ENCODE measurements at places on chromosomes 1 and 21. TPM values are rescaled to one million over a fixed set of nuclear protein-coding genes. Genes with fewer than 3 reads are reported as not detected.

TUFT1 gene
- total RNA-seq = 3.5 TPM

GRCh38 chr1:28126212-28126611, 37.8 kb upstream of the EYA3 start:
- H3K4me3 ChIP-seq = no peak overlapping the region
- no peaks in the 10 kb centered on the region for H3K27me3 ChIP-seq
- H3K36me3 ChIP-seq = no peaks in the 10 kb centered on the region

GRCh38 chr1:117828201-117828600, 101.2 kb downstream of the GDAP2 start:
- no peaks in the 10 kb centered on the region for H3K4me1 ChIP-seq
- no peaks in the 10 kb centered on the region for H3K27me3 ChIP-seq
- no peak overlapping the region for H3K27ac ChIP-seq
- H3K4me3 ChIP-seq = no peak overlapping the region

- H3K4me3 ChIP-seq = no peak overlapping the region
- H3K36me3 ChIP-seq = no peaks in the 10 kb centered on the region
- peaks cover 7% of the 10 kb centered on the region for H3K4me1 ChIP-seq
- H3K27ac ChIP-seq = no peak overlapping the region
Observed at GRCh38 chr1:50611675-50612074, 188.4 kb upstream of the DMRTA2 start.

- no peak overlapping the region for H3K4me3 ChIP-seq
- H3K27me3 ChIP-seq = no peaks in the 10 kb centered on the region
- no peaks in the 10 kb centered on the region for H3K36me3 ChIP-seq
- H3K4me1 ChIP-seq = no peaks in the 10 kb centered on the region
- H3K27ac ChIP-seq = no peak overlapping the region
- DNase-seq = no peak
Observed at GRCh38 chr1:174519844-174520243, 72.1 kb downstream of the GPR52 start.

DNA sequence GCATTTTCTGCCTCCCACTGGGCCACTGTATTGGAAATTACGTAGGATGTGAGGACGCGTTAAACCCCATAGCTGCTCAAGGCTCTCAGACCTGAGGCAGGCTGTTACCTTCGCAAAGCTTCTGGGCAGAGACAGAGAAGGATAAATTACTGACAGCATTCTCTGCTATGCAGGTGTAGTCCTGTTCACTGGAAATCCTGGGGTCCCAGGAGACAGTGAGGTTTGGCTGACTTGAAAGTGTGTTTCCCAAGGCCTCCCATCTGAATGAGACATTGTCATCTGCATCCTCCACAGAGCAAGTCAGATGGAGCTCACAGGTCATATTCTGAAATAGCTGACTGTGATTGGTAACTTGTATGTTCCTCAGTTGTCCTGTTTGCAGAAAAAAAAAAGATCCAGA, 32.0 kb downstream of the SLAMF6 start:
- no peak overlapping the region for H3K4me3 ChIP-seq
- no peak overlapping the region for H3K27ac ChIP-seq
- peaks cover 43% of the 10 kb centered on the region for H3K36me3 ChIP-seq
- peaks cover 7% of the 10 kb centered on the region for H3K4me1 ChIP-seq
- no peaks in the 10 kb centered on the region for H3K27me3 ChIP-seq

- H3K27me3 ChIP-seq = no peaks in the 10 kb centered on the region
- no peaks in the 10 kb centered on the region for H3K4me1 ChIP-seq
- H3K27ac ChIP-seq = no peak overlapping the region
- no peak for DNase-seq
- no peak overlapping the region for H3K4me3 ChIP-seq
- peaks cover 76% of the 10 kb centered on the region for H3K36me3 ChIP-seq
Observed at GRCh38 chr1:169867012-169867675, 26.6 kb downstream of the SCYL3 start.

- H3K27ac ChIP-seq = no peak overlapping the region
- DNase-seq = no peak
- H3K36me3 ChIP-seq = no peaks in the 10 kb centered on the region
- no peak overlapping the region for H3K4me3 ChIP-seq
Observed at GRCh38 chr21:41195311-41195710, 27.4 kb downstream of the BACE2 start.

TMEM240 gene
- 2.8 TPM for total RNA-seq

DNA sequence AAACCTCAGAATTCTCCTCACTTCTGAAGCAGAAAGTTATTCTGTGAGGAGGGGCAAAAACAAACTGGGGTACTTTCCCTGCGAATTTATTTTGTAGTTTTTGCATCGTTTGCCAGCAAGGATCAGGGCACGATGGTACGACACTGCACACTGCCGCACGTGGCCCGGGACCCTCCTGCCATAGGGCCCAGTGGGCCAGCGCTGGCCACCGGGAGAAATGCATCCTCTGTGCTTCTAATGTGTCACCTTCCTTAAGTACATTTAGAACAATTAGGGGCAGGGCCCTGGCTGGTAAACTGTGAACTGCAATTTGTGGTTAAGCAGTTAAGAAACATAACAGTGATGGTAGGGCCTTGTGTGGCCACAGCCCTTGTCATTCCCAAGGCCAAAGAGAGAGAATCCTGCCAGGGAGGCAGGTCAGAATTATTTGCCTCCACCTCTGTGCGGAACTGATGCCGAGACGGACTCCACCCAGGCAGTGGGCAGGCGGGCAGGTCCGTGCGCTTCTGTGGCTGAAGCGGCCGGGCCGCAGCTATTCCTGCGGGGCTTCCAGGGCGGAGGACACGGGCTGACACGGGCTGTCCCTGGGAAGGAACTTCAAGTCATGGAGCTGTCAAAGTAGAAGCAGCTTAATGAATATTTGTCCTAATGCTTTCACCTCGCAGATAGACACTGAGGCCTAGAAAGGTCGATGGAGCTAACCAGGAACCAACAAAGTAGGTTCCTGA, 12.5 kb downstream of the GPR137B start:
- peaks cover 25% of the 10 kb centered on the region for H3K4me1 ChIP-seq
- no peak overlapping the region for H3K27ac ChIP-seq
- H3K27me3 ChIP-seq = no peaks in the 10 kb centered on the region
- DNase-seq = no peak

NR1I3 gene
- total RNA-seq = not detected

- H3K27ac ChIP-seq = no peak overlapping the region
- H3K4me3 ChIP-seq = no peak overlapping the region
- H3K36me3 ChIP-seq = no peaks in the 10 kb centered on the region
- H3K27me3 ChIP-seq = peaks cover 9% of the 10 kb centered on the region
- H3K4me1 ChIP-seq = peaks cover 9% of the 10 kb centered on the region
Observed at GRCh38 chr1:30684881-30685795, 38.2 kb downstream of the MATN1 start.

DNA sequence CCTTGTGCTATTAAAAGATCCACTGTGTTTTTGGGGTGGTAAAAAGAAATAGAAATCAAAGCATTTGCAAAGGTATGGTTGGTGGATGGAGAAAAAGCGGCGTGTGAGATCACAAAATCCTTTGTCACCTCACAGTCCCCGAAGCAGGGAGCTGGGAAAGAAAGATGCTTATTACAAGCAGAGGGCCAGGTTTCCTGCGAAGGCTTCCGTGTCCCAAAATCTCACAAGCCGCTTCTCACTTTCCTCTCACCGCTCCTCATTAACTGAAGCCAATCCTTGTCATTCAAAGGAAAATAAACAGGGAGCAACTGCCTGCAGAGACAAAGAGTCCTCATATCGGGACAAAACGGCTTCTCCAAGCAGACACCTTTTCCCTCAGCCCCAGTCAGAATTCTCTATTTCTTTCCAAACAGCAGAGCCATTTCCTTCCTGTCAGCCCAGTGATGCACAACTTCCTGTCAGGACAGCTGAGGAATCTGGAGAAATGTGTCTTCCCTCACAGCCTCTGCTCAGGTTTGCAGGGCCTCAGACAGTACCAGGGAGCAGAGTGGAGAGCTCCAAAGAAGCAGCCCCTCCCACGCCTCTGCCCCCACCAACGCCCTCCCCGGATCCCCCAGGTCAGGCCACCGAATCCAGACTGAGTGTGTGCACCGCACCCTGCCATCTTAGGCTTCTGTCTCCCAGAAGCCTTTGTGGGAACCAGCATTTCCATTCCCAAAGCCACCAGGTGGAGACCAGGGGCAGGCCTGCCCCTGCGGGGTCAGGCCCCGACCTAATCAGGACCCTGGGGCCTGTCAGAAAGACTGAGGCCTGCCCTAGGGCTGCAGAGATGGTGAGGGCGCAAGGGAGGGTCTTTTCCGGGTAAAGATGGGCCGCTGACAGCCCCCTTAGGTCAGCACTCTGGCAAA, 29.6 kb downstream of the KCNN3 start:
- no peak overlapping the region for H3K4me3 ChIP-seq
- no peak overlapping the region for H3K27ac ChIP-seq
- H3K4me1 ChIP-seq = no peaks in the 10 kb centered on the region
- no peaks in the 10 kb centered on the region for H3K27me3 ChIP-seq
- no peak for DNase-seq

GADD45A gene
- total RNA-seq = 26.8 TPM
